ENCODE measurements at places on chromosomes 3 and 15.
A peak's percentile ranks its signal among the peaks of the same experiment; 100 is the strongest.

GRCh38 chr3:106332884-106333283, 464.1 kb upstream of the CBLB start:
- peak; percentile 57 for DNase-seq

DNA sequence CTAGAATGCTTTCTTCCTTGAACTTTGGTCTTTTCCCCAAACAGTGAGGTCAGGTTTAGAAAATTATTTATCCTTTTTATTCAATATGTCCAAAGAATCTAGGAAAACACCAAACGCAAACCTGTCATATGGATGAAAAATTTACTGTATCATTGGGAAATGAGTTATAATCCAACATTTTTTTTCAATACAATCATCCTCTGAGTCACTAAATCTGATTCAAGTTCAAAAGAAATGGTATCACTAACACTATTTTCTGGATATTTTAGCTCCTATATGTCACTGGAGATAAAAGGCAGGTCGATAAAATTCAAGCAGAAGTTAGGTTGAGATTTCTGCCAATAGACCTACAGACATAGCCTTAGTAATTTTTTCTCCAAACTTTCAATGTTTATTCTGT, 591.6 kb upstream of the AGTR1 start:
- no peak for DNase-seq

GRCh38 chr3:94064243-94064860, 1.5 kb downstream of the NSUN3 start:
- DNase-seq: no peak

GRCh38 chr3:78988324-78988723, 779.5 kb downstream of the ROBO1 start:
- no peak for DNase-seq

GRCh38 chr15:88125576-88125975, 131.0 kb downstream of the NTRK3 start:
- DNase-seq: no peak

All from stimulated activated CD4-positive, alpha-beta T cell treated with anti-CD3 and anti-CD28 coated beads, Interleukin-15, amount 100 ng/mL, for 48 hours (primary cell).